Amniotic stem cell (primary cell): ENCODE measurements at places on chromosomes 12 and 14.

- DNase-seq = peak; percentile 65
Observed at GRCh38 chr14:52313903-52314594, at the start of gene PTGER2. TSS of gene PTGER2 (plus strand) at chr14:52314312. CDS start at chr14:52314549, 237 bp downstream.

- DNase-seq = no peak
Observed at GRCh38 chr12:22876262-22876661, 251.3 kb downstream of the ETNK1 start.

GRCh38 chr12:13404631-13405473 is 208.3 kb downstream of the EMP1 start:
- DNase-seq = no peak

DNA sequence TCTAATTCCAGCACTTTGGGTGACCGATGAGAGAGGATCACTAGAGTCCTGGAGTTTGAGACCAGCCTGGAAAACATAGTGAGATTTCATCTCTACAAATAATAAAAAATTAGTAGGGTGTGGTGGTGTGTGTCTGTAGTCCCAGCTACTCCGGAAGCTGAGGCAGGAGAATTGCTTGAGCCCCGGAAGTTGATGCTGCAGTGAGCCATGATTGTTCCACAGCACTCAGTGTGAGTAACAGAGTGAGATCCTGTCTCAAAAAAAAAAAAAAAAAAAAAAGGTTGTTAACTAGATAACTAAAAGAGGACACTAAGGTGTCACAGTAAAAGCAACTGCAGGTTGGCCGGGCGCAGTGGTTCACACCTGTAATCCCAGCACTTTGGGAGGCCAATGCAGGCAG is 121.3 kb upstream of the MAX start:
- no peak for DNase-seq

GRCh38 chr14:103541709-103542604 is 13.0 kb downstream of the TRMT61A start:
- DNase-seq = no peak

- DNase-seq = no peak
Observed at GRCh38 chr12:13668880-13669279, 312.5 kb downstream of the GRIN2B start.

- no peak for DNase-seq
Observed at GRCh38 chr12:122467983-122468382, 32.7 kb downstream of the ZCCHC8 start.

DNA sequence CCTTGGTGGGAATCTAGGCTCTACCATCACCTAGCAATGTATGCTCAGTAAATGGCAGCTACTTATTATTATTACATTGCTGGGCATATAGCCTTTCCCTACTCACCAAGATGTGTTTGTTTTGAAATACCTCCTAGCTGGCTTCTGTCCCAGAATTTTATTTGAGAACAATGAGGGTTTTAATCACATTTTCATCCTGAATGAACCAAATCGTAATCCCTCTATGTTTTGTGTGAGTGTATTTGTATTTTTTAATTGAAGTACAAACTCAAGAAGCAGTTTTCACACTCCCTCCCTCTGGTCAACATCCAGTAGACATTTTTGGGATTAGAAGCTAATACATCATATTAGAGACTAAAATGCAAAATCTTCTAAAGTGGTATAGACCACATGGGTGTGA is 7.6 kb downstream of the SLC7A8 start:
- no peak for DNase-seq

- DNase-seq = no peak
Observed at GRCh38 chr12:51827925-51828818, 20.3 kb downstream of the FIGNL2 start.

GRCh38 chr14:85934123-85934885 is 404.4 kb downstream of the FLRT2 start:
- no peak for DNase-seq

GRCh38 chr12:569803-570434 is 93.3 kb downstream of the NINJ2 start:
- peak; percentile 79 for DNase-seq

- no peak for DNase-seq
Observed at GRCh38 chr12:15206338-15206737, 14.9 kb downstream of the RERG start.

- DNase-seq = peak; percentile 45
Observed at GRCh38 chr14:105087963-105088811, 23.0 kb upstream of the GPR132 start.

GRCh38 chr12:19482036-19482435 is 42.7 kb downstream of the AEBP2 start:
- no peak for DNase-seq

- DNase-seq = no peak
Observed at GRCh38 chr12:112370868-112371510, 11.2 kb downstream of the HECTD4 start.

GRCh38 chr14:30657606-30658163 is 35.6 kb downstream of the SCFD1 start:
- DNase-seq = no peak

DNA sequence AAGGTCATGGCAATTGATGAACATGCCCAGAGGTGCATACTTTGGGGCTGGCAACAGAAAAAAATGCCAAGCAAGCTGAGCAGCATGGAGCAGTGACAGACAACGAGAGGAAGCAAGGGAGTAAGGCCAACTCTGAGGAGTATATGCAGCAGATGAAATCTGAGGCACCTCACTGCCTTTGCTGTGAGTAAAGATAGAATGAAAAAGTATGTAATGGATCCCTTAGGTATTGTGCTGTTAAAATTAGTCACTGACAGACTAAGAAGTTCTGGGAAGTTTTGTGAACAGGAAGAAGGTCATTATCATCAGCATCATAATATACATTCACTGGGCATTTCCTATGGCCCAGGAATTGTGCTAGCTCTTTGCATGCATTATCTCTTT is 269.9 kb downstream of the DUSP6 start:
- no peak for DNase-seq

DNA sequence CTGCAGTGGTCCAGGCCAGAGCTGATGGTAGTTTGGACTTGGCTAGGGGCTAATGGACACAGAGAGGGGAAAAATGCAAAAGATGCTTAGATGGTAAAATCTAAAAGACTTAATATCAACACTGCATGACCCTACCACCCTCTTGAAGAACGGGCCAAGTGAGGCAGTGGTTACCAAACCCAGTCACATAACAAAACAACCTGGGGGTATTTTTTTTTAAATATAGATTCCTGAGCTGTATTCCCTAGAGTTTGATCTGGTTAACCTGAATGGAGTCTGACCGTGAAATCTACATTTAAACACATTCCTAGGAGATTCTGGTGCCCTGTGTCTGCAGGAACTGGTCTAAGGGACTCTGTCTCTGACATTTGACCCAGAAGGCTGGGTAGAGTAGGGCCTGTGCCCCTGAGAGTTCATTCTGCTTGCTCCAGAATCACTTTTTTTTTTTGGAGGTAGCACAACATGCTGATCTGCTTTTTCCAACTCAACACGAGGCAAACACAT is 15.7 kb downstream of the ABHD4 start:
- DNase-seq = no peak

GRCh38 chr14:33014710-33015109 is 76.0 kb downstream of the NPAS3 start:
- DNase-seq = no peak

DNA sequence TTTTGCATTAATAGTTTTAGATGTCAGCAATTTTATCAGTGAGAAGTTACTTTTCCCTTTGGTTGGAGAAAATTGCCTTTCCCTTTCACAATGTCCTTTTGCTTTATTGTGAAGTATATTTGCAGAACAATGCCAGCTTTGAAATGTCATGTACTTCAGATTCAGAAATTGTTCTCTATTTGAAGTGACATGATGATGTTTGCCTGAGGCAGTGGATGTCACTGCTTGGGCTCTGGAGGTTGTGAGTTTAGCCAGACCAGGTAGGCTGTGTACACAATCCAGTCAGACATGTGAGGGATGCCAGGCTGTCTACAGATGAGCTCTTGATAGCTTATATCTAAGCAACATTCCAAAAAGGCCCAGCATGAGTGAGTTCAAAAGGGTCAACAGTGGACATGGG is 451.9 kb upstream of the FBXO33 start:
- DNase-seq = no peak

GRCh38 chr12:123816896-123817537 is 54.9 kb downstream of the DNAH10 start:
- DNase-seq = no peak

- DNase-seq = peak; percentile 46
Observed at GRCh38 chr14:73472185-73473114, 14.1 kb upstream of the NUMB start.

GRCh38 chr12:118498171-118498570 is 121.8 kb downstream of the SUDS3 start:
- DNase-seq = no peak

GRCh38 chr14:64467101-64467500 is 1.8 kb downstream of the AKAP5 start:
- no peak for DNase-seq

GRCh38 chr12:107349008-107349747 is 255.8 kb upstream of the CRY1 start:
- DNase-seq = peak; percentile 29

GRCh38 chr12:55072083-55072482 is 52.3 kb downstream of the NEUROD4 start:
- DNase-seq = no peak

DNA sequence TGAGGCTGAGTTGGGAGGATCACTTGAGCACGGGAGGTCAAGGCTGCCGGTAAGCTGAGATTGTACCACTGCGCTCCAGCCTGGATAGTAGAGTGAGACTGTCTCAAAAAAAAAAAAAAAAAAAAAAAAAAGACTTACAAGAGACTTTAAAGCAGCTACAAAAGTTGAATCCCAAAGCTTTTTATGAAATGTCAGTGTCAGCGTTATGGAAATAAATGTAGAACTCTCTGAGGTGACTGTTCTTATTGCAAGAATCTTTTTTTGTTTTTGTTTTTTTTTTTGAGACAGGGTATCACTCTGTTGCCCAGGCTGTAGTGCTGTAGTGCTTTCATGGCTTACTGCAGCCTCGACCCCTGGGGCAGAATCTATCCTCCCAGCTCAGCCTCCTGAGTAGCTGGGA is 17.2 kb downstream of the FUT8 start:
- no peak for DNase-seq

- DNase-seq = no peak
Observed at GRCh38 chr14:67487937-67488893, at the start of gene TMEM229B. TSS of gene TMEM229B (minus strand) at chr14:67488721. CDS start at chr14:67473923, 14,798 bp downstream.

DNA sequence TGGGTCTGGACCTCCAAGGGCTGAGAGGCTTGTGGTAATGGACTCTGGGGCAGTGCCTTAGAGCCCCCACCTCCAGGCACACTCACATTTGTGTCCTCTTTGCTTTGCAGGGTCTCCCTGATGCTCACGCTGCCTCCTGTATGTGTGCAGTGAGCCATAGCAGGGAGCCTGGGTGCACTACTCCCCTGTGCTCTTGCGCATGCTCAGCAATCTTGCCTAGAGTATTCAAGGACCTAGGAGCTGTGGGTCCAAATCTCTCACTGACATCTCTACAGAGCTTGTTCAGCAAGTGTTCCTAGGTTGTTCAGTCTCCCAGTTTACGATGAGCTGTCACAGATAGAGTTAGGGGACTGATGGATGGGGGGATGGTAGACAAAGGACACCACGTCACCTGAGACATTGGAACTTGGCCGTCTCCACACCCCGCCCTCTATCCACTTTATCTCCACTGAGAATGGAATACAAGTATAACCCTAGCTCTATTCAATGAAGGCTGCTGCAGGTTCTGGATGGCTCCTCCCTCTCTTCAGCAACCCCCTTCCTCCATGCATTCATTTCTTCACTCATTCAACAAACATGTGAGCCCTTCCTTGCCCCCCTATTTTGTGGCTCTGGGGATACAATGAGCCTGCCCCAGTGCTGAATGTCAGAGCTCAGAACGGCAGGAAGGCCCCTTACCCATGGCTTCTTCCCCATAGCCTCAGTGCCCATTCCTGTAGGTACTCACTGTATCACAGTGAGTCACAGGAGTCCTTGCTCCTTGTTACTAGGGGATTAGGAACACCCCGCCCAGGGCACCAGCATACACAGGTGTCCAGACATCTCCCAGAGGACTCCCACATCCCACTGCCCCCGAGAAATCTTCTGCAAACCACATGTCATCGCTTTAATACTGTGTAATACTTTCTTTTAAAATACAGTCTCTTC is 31.2 kb downstream of the FIGNL2 start:
- no peak for DNase-seq

DNA sequence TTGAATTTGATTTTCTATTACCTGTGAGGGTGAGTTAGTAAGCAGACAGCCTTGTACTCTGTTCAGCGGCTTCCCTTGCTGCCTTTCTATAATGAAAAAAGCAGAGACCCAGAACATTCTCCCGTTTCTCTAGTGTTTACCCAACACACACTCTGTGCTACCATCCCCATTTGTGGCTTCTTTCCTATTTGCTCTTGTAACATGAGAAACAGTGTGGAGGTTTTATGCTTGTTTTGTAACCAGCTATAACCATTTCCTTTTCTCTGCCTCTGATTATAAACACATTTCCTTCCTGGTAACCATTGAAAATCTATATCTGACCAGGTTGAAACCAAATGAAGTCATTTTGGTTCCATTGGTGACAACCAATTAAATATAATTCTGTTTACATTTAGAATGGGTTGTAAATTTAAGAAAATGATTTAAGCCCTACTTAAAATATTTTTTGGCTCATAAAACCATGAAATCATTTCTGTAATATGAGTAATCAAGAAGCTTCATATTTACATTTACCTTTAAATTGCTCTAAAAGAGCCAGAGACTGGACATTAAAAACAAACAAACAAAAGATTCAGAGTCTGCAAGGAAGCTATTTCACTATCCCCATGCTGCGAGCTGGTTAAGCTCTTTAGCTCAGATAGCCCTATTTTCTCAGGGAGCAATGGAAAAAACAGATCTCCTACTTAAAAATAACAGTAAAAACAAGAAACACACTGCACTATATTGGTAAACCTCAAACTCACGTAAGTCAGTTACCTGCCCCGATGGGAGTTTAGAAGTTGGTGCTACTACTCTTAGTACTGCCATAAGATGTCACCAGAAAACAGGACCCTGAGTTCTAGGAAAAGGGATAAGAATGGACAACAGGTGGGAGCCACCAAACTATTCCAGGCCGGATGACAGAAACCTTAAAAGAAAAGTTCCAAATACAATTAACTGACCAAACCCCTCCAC is 206.5 kb upstream of the EEA1 start:
- no peak for DNase-seq

DNA sequence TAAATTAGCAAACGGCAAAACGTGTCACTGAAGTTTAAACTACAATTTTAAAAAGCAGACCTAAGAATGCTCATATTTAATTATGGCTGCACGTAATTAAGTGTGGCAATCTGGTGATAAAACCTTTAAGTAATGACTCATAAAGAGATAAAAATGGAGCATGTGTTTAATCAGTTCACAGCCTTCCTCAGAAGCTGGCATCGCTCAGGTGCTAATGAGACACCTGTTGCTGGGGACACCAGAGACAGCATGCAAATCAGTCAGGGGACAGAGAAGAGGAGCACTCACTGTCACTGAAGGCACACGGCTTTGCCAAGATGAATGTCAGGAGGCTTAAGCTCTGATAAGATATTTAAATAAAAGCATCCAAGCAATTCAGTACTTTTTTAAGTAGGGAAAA is 840.3 kb downstream of the GALC start:
- no peak for DNase-seq

DNA sequence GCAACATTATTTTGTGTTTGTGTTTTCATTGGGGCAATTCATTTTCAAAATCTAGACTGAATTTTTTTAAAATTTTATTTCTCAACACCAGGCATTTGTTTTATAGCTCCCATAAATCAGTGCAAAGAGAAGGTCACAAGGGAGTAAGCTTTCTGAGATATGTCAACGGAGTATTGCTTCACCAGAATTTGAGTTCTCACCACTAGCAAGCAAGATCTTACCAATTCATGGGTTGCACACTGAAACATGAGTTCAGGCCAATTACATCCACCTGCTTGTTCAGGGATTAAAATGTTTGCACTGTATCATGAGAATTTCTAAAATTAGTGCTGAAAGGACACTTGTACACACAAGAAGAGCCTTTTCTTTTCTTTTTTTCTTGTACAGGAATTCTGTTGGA is 121.9 kb downstream of the CAND1 start:
- no peak for DNase-seq
